Large intestine (tissue), 12 donors: ENCODE measurements at places on chromosomes 7 and 10. TPM values are rescaled to one million over a fixed set of nuclear protein-coding genes. Genes with fewer than 3 reads are reported as not detected.

METTL27 gene
- 7.6 TPM for polyA plus RNA-seq

ABCC2 gene
- 94.3 TPM for polyA plus RNA-seq

WAC gene
- polyA plus RNA-seq: 99.7 TPM

DNAH11 gene
- 0.40 TPM for polyA plus RNA-seq

AKR1C4 gene
- 0.39 TPM for polyA plus RNA-seq

PNLIPRP1 gene
- polyA plus RNA-seq: 0.63 TPM

RBP4 gene
- 33.9 TPM for polyA plus RNA-seq

CADPS2 gene
- 15.1 TPM for polyA plus RNA-seq

STEAP1 gene
- polyA plus RNA-seq: 31.6 TPM

NUPR2 gene
- polyA plus RNA-seq: 1.4 TPM

C7orf57 gene
- 0.28 TPM for polyA plus RNA-seq

EPO gene
- polyA plus RNA-seq: 0.19 TPM

CALCR gene
- polyA plus RNA-seq: 0.34 TPM

ZNF467 gene
- 6.0 TPM for polyA plus RNA-seq

ELAPOR2 gene
- polyA plus RNA-seq: 8.2 TPM

PCLO gene
- 10.7 TPM for polyA plus RNA-seq

ZC3HAV1 gene
- 20.0 TPM for polyA plus RNA-seq

WDR91 gene
- polyA plus RNA-seq: 5.7 TPM

TAS2R41 gene
- not detected for polyA plus RNA-seq

ADARB2 gene
- polyA plus RNA-seq: 0.52 TPM

GLI3 gene
- polyA plus RNA-seq: 5.4 TPM

PLAC9 gene
- polyA plus RNA-seq: 17.8 TPM

ARHGEF5 gene
- polyA plus RNA-seq: 41.1 TPM

COL28A1 gene
- 4.0 TPM for polyA plus RNA-seq

AMPH gene
- polyA plus RNA-seq: 5.5 TPM

DPP6 gene
- polyA plus RNA-seq: 7.8 TPM

TMEM196 gene
- polyA plus RNA-seq: 0.79 TPM
